Umbilical cord (tissue), 2 donors: ENCODE measurements at places on chromosomes 4 and X.

- no peak for DNase-seq
Observed at GRCh38 chr4:80465238-80465637, 129.7 kb downstream of the CFAP299 start.

DNA sequence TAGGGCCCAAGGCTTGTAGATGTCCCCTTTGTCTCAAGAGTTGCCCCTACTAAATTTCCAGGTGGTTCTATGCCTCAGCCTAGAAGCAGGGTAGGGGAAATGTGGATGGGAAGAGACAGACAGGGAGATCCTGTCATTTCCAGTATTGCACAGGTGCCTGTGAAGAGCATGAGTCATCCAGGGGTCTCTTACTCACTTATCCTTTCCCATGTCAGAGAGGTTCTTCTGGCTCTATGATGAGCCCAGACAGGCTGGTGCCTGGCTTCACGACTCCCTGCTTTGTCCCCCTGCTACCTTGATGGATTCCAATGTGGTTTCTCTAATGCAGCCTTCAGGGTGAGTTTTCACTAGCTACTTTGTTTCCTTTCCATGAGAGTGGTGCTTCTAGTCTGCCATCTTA, 35.2 kb upstream of the DDX60 start:
- no peak for DNase-seq

DNA sequence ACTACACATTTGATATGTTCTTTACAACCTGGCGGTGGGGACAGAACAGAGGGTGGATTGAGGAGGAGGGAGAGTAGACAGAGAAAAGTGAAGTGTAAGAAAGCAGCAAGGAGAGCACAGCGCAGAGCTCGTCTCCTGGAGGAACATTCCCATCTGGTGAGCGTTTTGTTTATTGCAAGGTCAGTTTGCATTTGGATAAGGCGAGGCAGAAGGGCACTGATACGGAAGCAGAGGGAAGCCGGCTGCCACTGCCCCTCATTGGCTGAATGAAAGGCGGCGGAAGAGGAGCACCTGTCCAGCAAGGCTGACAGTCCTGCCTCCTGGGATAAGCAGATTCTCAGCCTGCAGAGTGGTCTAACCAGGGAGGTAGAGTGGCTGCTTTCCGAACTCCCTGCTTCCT, 83.2 kb downstream of the GPR143 start:
- peak; percentile 17 for DNase-seq

- DNase-seq: no peak
Observed at GRCh38 chr4:150939530-150939929, 75.6 kb downstream of the LRBA start.

DNA sequence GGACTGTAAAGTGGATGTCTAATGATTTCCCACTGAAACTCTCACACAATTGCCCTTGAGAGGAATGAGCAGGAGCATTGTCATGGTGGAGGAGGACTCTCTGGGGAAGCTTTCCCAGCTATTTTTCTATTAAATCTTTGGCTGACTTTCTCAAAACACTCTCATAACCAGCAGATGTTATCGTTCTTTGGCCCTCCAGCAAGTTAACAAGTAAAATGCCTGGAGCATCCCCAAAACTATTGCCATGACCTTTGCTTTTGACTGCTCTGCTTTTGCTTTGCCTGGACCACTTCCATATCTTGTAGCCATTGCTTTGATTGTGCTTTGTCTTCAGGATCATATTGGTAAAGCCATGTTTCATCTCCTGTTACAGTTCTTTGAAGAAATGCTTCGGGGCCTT, 120.2 kb upstream of the PDE5A start:
- DNase-seq: no peak

DNA sequence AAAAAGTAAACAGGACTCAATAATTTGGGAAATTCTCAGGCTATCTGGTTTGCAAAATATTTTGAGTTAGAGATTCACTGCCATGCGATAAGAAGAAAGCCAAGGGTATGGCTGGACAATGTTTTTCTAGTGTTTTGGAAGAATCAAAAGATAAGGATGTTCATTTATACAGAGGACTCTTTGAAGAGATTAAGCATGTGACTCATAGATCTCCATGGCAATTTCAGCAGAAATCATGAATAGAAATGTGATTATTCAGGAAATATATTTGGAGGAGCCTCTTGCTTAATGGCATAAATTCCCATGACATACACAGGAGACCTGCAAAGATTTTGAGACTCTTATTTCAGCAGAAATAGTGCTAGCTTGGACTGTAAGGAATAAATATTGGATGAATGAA, 16.7 kb upstream of the FRAS1 start:
- peak; percentile 71 for DNase-seq

DNA sequence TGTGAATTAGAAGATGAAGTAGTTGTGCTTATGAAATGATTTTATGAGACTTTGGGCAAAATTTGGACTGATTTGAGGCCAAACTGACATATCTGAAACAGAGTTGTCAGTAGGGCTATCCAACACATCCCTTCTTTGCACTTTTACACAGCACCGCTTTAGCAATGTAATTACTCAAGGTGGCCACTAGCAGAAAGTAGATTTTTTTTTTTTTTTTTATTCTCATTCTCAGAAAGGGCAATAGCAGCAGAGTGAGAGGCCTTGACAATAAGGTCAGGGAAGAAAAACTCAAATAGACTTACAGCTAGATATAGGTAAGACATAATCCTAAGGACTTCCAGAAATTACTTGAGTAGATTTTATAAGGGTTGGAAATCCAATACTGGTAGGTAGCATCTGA, 414.3 kb downstream of the NAP1L3 start:
- no peak for DNase-seq

GRCh38 chrX:110407910-110408545, 49.4 kb downstream of the RTL9 start:
- DNase-seq: peak; percentile 63

DNA sequence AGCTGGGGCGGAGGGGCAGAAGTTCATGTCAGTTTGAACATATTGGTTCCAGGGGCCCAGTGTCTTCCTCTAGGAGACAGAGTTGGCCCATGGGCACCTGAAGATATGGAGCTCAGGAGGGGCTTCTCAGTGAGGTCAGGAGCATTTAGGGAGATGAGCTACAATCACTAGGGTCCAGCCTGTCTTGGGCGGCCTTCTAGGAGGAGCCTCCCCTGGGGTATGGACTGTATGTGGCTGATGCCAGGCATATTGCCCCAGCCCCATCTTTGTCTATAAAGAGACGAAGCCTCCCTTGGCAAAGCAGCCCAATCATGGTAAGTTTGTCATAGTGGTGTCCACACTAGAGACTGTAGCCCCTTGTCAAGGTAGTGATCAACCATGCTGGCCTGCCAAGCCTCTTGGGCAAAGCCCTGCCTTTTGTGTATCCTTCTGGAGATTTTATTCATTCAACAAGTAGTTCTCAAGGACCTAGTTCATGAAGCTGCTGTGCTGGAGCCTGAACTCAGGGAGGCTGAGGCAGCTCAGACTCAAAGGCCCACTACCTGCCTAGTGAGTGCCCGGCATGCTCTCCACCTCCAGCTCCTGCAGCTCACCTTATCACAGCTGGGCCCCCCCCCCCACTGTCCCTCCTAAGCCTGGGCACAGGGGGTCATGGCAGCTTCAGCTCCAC, 5.4 kb upstream of the CNGA2 start:
- no peak for DNase-seq

DNA sequence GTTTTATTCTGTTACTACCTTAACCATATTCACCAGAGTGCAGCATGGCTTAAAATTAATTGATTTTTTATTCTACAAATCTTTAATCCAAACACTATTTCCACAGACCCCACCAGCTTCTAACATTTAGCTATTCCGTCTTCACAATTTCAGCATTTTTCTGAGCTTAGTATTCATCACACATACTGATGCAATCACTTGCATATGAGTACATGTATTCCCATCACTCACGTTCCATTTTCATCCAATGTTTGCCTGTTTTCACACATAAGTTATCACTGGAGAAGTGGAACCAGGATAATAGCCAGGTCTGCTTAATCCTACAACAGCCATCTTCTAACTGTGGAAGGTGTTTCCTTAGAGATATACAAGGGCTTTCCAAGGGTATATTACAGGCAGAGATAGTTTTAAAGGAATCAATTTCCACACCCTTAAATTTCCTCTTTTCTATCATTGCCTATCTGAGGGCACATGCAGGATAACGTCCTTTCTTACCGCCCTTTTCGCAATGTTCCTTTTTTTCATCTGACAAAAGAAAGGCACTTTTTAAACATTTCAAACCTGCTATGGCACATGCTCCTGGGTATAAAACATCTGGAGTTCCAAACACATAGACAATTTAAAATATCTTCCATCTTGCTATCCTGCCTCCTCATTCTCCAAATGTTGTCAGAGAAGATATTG, 115.8 kb downstream of the CORIN start:
- no peak for DNase-seq

DNA sequence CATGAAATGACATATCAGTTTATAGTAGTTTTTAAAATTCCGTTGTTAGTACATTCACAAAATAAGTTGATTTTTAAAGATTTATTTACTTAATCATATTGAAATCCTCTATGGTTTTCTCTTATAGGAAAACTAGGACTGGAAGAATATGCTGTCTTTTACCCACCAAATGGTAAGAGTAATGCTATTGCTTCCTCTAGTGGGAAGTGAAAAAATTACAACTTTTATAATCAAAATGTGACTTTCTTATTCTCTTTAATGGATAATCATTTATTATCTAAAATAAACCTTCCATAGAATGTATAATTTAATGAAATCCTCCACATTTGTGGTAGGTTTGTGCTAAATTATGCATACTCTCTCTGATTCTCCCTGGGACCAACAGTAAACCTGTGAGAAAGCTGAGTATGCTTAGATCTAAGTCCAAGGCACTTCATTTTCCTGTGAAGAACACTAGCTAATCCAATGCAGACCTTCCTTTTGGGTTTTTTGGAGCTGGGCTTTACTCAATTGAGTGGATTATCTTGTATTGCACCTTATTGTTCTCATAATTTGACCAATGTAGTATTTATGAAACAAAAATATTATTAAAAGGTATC, 136.2 kb downstream of the TBC1D19 start:
- DNase-seq: peak; percentile 38

GRCh38 chr4:147963839-147964238, 232.0 kb downstream of the ARHGAP10 start:
- DNase-seq: no peak

- DNase-seq: no peak
Observed at GRCh38 chr4:134668237-134668636, 466.6 kb upstream of the PABPC4L start.

- DNase-seq: peak; percentile 26
Observed at GRCh38 chr4:133483600-133484246, 334.6 kb downstream of the PCDH10 start.

DNA sequence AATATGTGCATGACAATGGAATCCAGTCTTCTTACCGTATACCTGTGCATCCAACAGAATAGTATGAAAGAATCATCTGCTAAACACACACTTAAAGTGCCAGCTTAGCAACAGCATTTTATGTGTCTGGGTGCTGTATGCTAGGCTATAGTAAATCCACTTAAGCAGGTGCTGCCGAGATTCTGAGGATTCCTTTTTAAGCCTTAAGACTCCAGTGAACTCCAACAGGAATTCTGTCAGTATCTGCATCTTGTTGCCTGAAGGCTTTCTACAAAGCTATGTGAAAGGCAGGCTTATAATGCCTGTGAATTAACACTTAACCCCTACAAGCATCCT, 1076.4 kb upstream of the PABPC4L start:
- DNase-seq: peak; percentile 51

- DNase-seq: peak; percentile 87
Observed at GRCh38 chr4:76821641-76822040, 76.3 kb downstream of the SOWAHB start.

DNA sequence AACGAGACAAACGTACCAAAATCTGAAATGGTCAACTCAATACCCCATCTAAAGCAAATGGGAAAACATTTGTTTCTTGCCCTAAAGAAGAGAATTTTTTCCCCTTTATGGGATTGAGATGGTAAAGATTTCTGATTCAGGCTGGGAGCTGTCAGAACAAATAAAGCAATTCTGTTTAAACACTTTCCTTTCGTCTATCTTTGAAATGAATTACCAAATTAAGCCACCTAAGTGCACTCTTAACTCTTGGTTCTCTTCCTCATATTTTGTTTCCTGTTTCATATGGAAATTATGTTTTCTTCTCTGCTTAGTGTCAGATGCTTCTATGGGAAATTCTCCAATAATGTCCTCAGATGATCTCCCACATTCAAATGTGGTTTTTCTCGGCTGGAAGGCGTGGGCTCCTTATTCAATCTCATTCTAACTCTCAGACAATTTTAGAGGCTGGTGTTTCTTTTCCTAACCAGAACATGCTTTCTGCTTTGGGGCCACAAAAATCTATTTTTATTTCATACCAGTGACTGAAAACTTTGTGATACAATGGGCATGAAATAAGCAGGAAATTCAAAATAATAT, 50.3 kb upstream of the HPF1 start:
- DNase-seq: no peak

GRCh38 chr4:99610605-99611175, 36.1 kb downstream of the MTTP start:
- DNase-seq: no peak

DNA sequence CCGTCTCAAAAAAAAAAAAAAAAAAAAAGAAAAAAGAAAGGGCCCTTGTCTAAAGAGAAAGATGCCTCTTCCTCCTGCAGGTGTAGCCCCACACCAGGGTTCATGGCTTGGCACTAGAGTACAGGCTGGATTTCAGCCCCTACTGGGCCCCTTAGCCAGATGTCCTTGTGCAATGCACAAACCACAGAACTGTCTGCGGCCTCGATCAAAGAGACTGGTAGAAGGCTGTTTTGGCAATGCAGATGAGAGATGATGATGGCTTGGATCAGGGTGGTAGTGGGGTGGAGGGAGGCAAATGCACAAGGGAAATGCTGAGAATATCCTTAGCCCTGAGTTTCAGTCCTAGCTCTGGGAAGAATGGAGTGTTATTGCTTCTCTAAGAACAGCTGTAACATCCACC, 26.5 kb upstream of the TSR2 start:
- peak; percentile 17 for DNase-seq

- no peak for DNase-seq
Observed at GRCh38 chrX:84108584-84108983, 79.4 kb downstream of the RPS6KA6 start.

DNA sequence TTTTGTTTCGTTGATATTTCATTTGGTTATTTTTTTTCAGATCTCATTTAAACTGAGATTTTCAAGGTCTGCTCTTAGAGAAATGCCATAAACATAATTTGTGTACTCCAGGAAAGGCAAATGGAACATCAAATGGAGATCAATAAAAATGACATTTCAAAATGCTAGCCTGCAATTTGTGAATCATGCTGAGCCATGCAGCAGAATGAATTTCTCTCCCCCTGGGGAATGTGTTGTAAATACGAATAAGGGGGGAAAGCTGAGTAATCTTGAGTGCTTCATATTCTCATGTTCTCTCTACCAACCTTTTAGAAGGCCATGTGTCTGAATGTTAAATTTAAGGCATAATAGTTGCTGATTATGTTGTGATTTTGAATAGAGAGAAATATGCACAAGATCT, 7.8 kb downstream of the ZCCHC4 start:
- no peak for DNase-seq

DNA sequence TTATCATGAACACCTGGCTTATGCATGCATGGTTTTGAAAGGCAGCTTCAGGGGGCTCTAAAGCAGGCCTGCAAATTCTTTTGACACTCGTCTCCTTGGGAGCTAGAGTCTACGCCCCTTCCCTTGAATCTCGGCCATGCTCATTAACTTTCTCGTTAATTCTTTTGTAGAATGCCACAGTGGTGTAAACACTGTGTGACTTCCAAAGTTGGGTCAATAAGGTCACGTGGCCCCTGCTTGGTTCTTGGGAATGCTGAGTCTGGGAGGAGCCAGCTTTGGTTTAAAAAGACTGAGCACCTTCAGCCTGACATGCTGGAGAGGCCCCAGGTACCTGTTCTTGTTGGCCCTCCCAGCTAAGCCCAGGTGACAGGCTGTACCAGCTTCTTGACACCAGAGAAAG, 228.4 kb downstream of the DHRSX start:
- no peak for DNase-seq
